ENCODE measurements at places on chromosomes 5 and 9.

DNA sequence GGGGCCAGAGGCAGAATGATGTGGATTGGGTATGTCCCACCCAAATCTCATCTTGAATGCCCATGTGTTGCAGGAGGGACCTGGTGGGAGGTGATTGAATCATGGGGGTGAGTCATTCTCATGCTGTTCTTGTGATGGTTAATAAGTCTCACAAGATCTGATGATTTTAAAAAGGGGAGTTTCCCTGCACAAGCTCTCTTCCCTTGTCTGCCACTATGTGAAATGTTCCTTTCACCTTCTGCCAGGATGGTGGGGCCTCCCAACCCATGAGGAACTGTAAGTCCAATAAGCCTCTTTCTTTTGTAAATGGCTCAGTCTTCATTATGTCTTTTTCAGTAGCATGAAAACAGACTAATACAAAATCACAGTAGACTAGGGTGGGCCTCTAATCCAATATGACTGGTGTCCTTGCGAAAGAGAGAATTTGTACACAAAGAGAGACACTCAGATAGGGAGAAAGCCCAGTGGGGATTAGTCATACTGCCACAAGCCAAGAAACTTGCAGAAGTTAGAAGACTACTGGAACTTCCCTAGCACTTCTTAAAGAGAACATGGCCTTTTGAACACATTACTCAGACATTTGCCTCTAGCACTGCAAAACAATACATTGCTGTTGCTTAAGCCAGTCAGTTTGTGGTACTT lies 68.4 kb downstream of the ANXA1 start:
- DNase-seq, result no peak

DNA sequence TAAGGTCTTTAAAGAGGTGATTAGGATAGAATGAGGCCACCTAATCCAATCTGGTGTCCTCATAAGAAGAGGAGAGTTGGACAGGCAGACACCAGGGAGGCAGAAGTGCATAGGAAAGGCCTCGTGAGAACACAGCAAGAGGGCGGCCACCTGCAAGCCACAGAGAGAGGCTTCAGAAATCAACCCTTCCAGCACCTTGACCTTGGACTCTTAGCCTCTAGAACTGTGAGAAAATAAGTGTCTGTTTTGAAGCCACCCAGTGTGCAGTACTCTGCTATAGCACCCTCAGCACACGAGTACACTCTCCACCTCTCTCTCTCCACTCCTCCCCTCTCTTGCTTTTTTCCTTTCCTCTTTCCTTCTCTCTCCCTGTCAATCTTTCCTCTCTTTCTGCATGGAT lies 26.8 kb downstream of the NIPAL4 start:
- DNase-seq, result no peak

DNA sequence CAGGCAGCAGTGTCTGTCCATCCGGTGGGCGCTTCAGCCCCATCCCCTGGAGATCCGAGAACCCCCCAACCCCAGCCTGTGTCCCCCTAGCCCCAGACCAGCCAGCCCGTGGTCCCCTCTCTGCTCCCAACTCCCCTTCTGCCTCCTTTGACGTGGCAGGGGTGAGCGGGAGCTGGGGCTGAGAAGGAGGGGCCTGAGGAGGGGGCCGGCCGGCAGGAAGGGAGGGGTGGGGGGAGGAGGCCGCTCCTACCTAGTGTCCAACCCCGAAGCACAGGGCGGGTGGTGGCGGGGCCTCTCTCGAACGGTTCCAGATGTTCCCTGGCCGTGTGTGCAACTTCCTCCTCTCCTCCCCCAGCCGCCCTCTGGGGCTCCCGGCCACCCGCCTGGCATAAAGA lies 31.0 kb downstream of the GOLGA2 start:
- peak; percentile 65 for DNase-seq

GRCh38 chr5:146440353-146440752 lies 6.8 kb upstream of the TCERG1 start:
- no peak for DNase-seq

DNA sequence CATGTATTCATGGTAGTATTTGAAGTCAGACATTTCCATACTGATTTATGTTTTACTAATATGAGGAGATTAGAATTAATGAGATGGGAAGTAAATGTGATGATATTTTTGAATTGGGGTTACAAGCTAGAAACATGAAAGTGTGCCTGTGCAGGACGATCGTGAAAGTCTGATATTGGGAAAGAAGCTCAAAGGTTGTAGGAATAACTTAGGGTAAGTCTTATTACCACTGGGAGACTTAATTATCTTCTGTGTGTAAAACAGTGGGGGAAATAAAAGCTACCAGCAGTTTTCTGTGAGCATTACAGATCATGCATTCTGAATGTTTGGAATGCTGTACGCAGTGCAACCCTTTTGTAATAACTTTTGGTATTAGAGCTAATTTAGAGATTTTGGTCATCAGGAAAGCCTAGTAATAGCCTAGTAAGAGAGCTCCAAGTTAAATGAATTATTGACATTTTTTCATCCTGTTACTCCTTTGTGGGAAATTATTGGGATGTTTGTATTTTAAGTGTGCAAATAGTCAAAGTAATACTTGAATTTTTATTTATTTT lies 153.9 kb downstream of the PCSK5 start:
- DNase-seq, result no peak

- no peak for DNase-seq
Observed at GRCh38 chr5:64213011-64213410, 47.4 kb downstream of the RNF180 start.

GRCh38 chr9:69246629-69247028 lies 72.6 kb downstream of the TJP2 start:
- no peak for DNase-seq

DNA sequence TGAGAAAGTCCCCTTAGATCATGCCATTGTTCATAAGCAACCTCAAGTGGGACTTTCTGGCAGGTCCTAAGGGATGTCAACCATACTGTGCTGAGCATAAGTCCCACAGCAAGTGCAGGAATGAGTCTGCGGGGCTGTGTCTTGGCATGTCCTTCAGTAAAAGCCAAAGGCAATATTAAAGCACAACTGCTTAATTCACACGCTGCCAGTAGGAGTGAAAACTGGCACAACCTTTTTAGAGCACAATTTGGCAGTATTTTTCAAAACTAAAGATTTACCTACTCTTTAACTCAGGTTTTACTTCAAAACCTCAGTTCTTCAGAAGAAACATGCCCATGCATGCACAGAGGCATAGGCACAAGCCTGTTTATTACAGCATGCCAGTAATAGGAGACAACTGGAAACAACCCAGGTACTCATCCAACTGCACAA lies 24.4 kb upstream of the SMAD5 start:
- DNase-seq, result no peak

DNA sequence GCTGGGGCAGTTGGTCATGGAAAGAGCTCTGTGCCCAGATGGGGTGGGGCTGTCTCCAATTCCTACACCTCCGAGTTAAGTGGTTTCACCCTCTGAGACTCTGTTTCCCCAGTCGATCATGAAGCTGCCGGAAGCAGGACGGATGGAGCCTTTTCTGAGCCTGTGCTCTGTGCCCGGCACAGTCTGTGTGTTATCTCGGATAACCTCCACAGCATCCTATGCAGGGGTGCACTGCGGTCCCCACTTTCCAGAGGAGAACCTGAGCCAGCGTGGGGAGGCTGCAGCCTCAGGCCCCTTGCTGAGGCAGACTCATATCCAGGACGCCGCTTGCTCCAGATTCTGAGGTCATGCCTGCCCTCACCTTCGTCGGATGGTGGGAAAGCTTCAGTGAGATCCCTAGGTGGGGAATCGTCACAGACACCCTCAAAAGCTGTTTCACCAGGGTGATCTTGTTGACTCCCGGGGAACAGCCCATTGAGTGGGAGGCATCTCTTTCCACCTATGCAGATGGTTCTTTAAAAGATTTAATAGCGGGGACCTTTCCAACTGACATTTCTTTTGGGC lies 6.9 kb upstream of the COL5A1 start:
- DNase-seq, result peak; percentile 33

DNA sequence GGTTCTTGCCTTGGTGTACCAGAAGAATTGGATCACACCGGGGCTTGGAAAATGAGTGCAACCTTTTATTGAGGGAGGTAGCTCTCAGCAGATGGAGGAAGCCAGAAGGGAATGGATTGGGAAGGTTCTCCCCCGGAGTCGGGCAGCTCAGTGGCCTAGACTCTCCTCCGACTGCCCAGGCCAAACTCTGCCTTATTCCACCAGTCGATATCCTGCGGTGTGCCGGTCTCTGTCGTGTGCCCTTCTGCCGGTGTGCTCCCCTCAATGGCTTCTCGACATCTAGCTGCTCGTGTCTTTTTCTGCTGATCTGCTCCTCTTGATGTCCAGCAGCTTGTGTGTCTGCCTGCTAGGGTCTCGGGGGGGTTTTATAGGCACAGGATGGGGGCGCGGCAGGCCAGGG lies 87.4 kb upstream of the CCL21 start:
- DNase-seq, result no peak

Data from posterior cingulate gyrus (tissue), 11 donors.